SW 1271 (cell line): ENCODE measurements at places on chromosomes 3 and 15.

DNA sequence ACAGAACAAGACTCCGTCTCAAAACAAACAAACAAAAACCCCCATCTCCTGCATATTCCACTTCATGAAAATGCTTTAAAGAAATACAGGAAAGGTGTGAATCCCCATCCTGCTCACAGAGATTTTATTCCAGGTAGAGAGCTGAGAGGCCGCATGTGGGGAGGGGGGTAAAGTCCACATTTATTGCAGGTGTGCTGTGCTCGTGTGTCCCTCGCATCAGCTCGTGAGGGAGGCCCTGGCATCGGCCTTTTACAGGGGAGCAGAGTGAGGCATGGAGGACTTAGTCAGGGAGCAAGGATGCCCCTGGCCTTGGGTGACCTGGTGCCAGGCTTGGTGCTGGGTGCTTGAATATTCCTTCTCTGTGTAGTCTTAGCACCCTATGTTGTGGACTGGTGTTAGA lies 413.5 kb upstream of the C2CD4B start:
- DNase-seq: no peak

GRCh38 chr3:14634763-14635400 lies 16.7 kb upstream of the CCDC174 start:
- no peak for DNase-seq

DNA sequence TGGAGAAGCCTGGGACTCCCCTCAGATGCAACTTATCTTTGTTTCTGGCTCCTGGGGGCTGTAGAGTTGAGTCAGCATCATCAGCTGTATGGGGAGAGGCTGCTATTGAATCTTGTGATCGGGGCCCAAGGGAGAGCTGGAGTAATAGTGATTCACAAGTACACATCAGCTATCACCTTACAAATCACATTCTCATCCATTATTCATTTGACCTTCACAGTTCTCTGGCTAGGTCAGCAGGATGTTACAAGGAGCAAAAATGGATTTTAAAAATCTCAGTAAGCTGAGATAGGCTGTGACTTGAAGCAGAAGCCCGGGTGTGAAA lies 175.0 kb downstream of the OPA1 start:
- no peak for DNase-seq

- DNase-seq: no peak
Measured at GRCh38 chr3:147449669-147450068, 40.5 kb downstream of the ZIC1 start.

DNA sequence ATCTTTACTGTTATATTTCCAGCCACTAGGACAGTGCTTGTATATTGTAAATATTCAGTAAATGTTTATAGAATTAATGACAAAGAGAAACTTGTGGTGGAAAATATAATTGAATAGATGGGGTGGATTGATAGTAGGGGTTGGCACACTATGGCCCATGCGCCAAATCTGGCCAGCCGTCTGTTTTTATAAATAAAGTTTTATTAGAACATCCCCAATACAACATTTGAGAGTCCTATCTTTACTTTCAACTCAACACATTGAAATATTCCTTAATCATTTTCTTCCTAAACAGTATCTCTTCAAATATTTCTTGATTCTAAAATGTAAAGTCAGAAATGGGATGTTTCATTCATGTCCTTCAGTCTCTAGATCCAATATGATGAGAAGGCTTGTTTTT lies 45.1 kb downstream of the VPS8 start:
- no peak for DNase-seq

DNA sequence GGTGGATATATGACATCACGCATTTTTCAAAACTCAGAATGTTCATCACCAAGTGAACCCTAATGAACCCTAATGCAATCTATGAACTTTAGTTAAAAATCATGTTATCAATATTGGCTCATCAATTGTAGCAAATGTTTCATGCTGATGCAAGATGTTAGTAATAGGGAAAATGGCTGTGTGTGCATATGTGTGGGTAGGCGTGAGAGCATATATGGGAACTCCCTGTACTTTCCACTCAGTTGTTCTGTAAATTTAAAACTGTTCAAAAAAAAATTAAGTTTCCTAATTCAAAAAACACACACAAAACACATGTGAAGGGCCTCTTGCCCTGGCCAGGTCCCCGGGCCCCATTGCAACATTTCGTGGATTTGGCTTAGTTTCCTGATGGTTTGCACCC lies 89.7 kb upstream of the PROK2 start:
- no peak for DNase-seq
